NCI-H345 (cell line): ENCODE measurements at places on chromosomes 2 and 18.

GRCh38 chr18:55466789-55467188 lies 121.2 kb downstream of the TCF4 start:
- no peak for DNase-seq

- no peak for DNase-seq
These were observed 15.2 kb downstream of the GKN2 start for GRCh38 chr2:68937346-68938055.

DNA sequence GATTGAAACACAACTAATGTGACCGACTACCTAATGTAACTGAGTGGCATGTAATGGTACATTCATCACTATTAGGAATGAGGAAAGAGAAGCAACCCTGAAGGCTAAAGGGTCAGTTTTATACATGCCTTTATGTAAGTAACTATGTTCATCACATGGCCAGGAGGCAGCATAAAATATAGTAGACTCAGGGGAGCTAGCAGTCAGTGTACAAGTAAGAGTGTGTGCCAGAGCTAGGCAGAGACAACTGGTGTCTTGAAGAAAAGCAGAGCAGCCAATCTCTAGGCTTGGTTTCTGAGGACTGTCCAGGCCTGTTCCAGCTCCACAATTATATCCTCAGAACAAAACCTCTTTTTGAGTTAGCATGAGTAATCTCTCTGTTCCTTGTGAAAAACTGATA lies 18.1 kb downstream of the SMAD2 start:
- no peak for DNase-seq

DNA sequence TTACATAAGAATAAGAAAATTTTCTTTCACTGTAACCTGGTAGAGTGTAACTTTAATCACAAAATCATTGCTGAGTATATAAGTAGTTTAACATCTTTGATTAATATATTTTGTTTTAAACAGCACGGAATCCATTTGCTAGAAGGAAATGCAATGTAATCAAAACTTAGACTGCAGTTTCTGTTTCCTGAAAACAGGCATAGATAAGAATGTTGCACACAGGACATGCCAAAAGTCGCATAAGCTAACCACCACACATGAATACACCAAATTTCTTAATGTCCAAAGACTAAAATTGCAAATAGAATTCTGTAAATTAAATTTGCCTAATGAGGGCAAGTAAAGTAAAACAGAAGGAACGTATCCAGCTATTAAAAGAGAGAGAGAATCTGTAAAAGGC lies 51.0 kb upstream of the SERPINB2 start:
- DNase-seq, result no peak

- DNase-seq, result no peak
These were observed 128.7 kb downstream of the NFATC1 start for GRCh38 chr18:79524181-79525078.

DNA sequence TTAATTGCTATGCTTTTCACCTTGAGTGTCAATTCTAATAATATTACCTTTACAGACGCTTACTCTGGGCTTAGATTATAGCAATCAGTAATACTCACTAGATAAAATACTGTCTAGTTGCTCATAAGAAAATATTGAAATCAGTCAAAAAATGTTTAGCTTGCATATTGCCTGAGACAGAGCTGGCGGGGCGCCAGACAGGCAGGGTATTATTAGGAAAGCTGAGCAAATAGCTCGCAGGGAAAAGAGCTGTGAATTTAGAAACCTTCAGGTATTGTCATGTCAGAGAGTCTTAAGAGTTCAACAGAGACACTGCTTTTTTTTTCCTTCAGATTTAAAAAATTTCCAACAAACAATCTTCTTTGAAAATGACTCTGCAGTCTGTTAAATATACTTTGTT lies 118.4 kb downstream of the MEIS1 start:
- DNase-seq, result peak; percentile 64

DNA sequence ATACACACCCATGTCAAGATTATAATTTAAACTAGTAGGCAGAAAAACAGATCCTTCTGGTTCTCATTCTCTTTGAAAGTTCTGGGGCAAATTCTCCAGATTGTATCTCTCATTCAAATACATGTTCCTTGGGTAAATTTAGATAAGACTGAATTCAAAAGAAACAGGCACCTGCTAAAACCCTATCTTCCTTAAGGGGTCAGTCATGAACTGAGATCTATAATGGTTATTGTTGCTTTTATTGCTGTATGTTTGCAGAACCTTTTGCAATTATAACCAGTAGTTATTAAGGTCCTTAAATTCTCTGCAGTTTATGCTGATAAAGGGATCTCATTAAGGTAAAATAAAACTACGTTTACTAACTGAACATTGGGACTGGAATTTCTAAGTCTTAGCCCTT lies 83.5 kb downstream of the MYO5B start:
- DNase-seq, result no peak

DNA sequence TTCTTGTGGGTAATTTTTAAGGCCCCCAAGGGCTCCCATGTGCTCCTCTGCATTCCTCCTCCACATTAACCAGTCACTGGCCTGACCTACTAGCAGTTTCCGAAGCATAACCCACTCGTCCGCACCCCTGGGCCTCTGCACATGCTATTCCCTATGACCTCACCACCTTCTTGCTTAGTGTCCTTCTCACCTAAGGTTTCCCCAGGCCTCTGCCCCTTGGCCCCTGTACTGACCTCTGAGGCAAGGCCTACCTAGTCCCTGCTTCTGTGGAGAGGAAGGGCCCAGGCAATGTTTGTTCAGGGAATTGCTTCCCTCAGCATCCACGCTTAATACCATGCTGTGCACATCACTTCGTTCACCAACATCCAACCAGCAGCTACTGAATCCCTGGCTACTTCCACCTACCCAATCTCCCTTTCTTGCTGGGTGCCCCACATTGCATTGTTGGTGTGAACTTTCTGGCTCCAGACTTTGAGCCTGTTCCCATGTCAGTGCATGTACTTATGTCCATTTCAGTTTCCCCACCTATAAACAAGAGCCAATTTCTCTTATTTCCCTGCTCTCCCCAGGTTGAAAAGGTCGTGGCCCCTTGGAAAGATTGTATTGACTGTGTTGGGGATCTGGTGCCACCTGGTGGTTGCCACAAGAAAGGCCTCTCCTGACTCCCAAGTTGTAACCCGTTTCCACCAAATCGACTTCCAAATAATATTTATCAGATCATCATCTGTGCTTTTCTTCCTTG lies 19.2 kb upstream of the TMEM177 start:
- peak; percentile 37 for DNase-seq

DNA sequence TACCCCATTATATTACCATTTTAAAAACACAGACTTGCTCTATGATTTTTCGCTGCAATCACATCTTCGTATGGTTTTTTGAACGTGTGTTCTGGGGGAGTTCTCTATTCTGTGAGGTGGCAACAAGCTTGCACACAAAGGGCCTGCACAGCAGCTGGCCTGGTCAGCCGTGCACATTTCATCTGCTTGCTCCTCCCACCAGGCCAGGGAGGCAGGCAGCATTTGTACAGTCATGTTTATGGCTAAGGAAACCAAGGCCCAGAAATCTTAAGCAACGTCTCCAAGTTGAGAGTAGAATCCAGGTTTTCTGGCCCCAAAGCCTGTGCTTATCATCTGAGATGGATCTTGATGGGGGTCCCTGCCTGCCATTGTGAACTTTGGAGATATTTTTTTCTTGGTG lies 106.4 kb upstream of the SMIM21 start:
- no peak for DNase-seq

- no peak for DNase-seq
These were observed 265.6 kb upstream of the NRXN1 start for GRCh38 chr2:51297488-51297887.

- no peak for DNase-seq
These were observed 67.6 kb upstream of the ZFP36L2 start for GRCh38 chr2:43293744-43294695.
